ENCODE measurements at places on chromosomes 1 and 21.

- DNase-seq: peak; percentile 82
Measured at GRCh38 chr1:44643721-44644334, 30.5 kb downstream of the TMEM53 start.

DNA sequence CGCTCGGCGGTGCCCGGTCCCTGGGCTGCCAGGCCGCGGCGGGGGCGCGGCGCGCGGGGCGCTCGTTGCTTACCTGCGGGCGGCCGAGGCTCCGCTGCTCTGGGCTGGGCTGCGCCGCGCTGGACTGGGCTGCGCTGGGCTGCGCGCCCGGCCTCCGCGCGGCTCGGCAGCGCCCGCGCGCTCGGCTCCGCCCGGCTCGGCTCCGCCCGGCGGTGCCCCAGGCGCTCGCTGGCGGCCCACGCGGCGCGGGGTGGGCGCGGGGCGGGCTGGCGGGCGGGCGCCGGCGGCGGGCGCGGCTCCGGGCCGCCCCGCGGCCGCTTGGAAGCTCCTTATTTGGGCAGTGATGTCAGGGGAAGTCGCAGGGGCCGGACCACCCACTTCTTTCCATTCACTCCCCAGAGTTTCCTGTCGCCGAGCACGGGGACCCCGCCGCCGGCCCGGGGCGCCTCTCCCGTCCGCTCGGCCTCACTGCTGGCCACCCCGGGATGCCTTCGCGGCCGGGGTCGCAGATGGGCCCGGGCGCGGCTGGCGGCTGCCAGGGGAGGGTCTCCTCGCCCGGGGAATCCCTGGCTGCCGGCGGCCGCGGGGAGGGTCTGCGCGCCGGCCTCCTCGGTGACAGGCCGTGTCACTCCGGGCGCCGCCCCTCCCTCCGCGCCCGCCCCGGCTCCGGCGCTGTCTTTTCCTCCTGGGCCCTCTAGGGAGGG, 177.7 kb upstream of the EDN2 start:
- peak; percentile 86 for DNase-seq

GRCh38 chr1:157249326-157249725, 111.1 kb upstream of the ETV3 start:
- DNase-seq: no peak

DNA sequence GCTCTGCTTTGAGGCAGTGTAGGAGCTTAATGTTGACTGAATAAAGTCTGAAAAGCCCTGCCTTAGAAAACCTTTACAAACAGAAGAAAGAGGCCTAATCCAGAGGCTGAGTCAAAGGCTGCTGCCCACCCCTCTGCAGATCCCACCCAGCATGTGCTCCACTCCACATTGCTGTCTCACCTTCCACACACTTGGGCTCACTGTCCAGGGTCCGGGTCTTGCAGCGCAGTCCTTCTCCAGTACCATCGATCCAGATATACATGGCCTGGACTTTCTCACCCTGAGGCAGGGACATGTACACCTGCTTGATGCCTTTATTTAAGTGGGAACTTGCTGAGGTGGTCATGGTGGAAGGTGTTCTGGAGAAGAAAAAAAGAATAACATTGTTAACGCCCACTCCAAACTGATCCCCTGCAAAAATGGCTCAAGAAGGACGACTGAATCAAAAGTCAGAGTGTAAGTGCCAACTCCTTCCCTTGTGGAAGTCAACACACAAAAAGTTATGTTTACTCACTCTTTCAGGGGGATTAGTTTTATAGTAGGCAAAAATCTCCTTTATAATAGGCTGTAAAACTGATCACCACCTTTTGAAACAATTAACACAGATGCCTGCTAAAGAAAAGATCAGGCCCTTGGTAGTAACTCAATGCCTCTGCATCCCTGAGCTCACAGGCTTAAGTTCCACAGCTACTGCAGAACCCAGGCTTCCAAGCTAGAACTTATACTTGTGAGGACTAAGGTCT, 3.0 kb downstream of the GLUL start:
- DNase-seq: no peak

- no peak for DNase-seq
Measured at GRCh38 chr1:81982523-81982922, 181.8 kb downstream of the ADGRL2 start.

DNA sequence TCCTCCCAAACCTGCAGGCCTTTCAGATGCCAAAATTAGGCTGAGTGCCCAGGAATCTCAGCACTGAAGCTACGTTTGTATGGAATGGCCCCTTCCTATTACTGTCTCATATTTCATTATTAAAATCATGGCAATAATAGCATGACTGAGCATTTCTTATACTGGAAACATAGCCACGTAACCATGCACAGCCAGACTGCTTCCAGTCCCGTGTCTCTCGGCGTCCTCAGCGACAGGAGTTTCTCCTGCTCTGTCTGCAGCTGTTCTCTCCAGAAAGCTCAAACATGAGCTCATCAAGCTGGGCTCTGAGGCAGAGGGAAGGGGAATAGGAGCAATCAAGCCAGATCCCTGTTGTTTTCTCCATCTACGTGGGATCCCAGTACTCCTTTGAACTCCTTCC, 104.0 kb downstream of the CDC7 start:
- DNase-seq: no peak

GRCh38 chr1:229862017-229862774, 204.8 kb upstream of the GALNT2 start:
- DNase-seq: no peak

GRCh38 chr1:45512641-45513054, 9.0 kb downstream of the PRDX1 start:
- peak; percentile 76 for DNase-seq

- no peak for DNase-seq
Measured at GRCh38 chr1:66283622-66284041, 250.3 kb upstream of the SGIP1 start.

DNA sequence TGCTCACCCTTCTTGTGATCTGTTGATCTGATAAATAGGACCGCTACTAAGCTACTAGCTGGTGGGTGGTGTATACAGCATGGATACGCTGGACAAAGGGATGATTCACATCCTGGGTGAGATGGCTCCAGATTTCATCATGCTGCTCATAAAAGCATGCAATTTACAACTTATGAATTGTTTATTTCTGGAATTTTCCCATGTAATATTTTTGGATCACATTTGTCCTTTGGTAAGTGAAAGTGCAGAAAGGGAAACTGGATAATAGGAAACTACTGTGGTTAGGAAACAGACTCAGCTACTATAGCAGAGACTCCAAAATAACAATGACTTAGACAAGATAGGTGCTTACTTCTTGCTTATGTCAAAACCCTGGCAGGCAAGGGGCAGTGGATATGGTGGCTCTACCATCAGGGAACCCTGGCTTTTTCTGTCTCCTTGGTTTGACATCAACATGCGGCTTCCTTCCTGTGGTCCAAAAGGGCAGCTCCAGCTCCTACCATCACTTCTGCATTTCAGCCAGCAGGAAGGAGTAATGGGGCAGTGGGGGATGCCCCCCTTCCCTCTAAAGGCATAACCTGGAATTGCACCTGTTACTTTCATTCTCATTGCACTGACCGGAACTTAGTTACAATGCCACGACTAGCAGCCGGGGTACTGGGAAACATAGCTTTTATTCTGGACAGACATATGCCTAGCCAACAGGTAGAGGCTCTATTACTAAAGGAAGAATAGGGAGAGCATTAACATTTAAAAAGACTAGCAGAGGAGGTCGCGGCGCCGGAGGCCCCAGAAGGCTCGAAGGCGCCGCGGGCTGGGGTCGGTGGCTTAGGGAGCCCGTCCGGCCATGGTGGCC, 13.8 kb upstream of the AK2 start:
- no peak for DNase-seq

DNA sequence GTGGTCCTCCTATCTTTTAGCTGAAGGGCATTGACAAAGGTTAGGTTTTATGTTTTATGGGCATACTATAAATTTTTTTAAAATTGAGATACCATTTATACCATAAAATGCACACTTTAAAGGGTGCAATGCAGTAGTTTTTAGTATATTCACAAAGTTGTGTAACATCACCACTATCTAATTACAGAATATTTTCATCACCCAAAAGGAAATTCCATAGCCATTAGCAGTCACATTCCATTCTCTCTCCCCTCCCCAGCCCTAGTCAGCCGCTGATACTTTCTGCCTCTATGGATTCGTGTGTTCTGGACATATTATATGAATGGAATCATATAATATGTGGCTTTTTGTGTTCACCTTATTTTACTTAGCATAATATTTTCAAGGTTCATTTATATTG, 135.8 kb upstream of the B3GALT2 start:
- no peak for DNase-seq

DNA sequence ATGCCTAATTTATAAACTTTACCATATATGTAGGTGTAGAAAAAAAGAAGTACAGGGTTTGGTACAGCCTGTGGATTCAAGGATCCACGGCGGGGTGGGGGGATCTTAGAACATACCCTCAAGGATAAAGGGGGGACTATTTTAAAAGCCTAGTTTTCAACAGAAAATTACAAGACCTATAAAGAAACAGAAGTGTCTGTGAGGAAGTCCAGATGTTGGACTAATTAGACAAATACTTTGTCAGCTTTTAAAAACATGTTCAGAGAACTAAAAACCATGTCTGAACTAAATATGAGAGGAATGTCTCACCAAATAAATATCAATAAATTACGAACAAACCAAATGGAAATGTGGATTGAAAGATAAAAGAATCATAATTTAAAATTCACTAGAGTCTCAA, 51.6 kb downstream of the TRMT1L start:
- no peak for DNase-seq

GRCh38 chr1:207818971-207819451, 67.2 kb downstream of the CD46 start:
- DNase-seq: no peak

- DNase-seq: peak; percentile 89
Measured at GRCh38 chr1:22814176-22815042, 103.8 kb downstream of the EPHB2 start.

DNA sequence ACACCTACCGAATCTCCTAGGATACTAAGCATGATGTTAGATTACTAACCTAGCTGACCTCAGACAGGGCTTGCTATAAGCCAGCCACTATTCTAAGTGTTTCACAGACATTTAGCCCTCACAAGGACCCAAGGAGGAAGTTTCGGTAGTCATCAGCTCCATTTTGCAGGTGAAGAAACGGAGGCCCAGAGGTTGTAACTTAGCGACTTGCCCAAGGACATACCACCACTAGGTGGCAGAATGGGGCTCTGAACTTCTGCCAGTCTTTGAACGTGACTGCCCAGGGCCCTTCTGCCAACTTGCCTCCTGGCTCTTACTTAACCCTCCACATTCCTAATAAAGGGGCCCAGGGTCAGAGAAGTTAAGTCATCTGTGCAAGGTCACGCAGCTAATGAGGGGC, 283.5 kb downstream of the C1orf94 start:
- peak; percentile 25 for DNase-seq

Measured in NCI-H2029 (cell line).